ENCODE measurements at places on chromosomes 3 and 15.

GRCh38 chr3:119769394-119770149, 12.3 kb upstream of the NR1I2 start:
- peak; percentile 93 for DNase-seq

DNA sequence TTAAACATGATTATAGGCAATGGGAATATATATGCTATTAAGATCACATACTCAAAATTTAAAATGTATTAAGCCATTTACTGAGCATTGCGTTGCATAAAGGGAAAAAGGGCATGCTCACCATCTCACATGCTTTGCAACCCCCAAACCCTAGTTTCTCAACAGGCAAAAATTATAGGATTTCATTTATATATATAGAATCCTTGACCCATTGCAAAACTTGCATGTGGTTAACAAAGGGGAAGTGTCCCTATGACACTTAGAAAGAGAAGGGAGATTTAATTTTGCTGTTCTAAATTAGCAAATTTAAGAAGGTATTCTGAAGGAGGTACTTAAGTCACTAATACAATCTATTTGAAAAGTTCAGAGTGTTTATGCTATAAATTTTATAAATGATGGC, 837.8 kb downstream of the DIPK2A start:
- no peak for DNase-seq

GRCh38 chr3:21752749-21753347, 1.8 kb upstream of the ZNF385D start:
- DNase-seq, result no peak

DNA sequence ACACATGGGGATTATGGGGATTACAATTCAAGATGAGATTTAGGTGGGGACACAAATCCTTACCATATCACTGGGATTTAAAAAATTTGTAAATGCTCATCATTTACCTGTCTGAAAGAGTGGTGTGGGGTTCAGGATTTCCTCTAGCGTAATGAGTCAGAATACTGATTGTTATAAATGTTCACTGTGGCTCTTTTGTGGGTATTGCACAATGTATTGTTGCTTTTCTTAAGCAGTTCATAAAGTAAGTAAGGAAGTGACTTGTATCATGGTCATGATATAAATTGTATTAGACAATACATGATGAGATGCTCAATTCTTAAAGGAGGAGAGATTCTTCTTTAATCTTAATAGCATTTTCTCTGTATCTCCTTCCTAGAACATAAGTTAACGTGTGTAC, 262.1 kb downstream of the CNTN4 start:
- no peak for DNase-seq

- peak; percentile 56 for DNase-seq
These were observed 705 bp downstream of the DLL4 start for GRCh38 chr15:40929660-40930429.

DNA sequence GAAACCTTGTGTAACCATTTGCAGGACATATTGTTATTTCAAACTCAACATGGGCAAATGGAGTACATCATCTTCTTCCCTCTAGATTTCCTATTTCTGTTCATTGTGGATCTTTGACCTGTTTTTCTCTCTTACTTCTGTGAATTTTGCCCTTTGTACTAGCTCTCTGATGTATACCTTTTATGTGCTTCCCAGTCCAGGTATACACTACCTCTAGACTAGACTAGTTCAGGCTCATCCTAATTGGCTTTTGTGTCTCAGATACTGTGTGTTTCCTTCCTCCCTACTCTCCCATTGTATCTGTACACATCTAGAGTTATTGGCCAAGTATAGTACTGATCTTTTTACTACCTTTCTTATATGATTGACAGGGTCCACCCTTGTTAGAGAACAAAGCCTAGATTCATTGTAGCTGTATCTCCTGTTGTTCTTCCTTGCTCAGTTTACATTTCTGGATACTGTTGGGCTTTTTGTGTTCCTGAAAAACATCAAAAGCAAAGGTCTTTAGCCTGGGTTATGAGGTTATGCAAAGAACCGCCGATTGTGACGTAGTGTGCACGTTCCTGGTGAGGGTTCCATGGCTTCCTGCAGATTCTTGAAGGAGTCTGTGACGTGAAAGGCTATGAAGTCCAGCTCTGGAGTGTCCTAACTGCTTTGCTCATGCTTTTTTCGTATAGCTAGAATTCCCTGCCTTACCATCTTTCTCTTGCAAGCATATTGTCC, 167.4 kb downstream of the KLHL25 start:
- no peak for DNase-seq

DNA sequence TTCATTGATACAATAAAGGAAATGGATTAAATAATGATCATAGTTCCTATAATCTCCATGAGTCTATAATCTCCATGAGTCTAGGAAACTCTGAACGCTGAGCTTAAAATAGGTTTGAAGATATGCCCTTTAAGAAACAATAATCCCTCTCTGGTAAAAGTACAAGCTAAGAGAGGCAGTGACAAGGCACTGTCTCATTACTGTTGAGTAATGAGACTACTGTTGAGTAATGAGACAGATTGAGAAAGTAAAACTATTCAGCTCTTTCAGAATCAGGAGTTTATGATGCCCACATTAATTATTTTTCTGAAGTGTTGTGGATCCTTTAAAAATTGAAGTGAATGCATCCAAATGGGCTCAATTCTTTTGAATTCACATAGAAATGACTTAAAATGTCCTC, 235.5 kb upstream of the THRB start:
- DNase-seq, result no peak

GRCh38 chr3:132116601-132117000, 81.8 kb upstream of the CPNE4 start:
- DNase-seq, result no peak

- DNase-seq, result no peak
These were observed at the start of gene CRYGS for GRCh38 chr3:186544281-186544680. CRYGS (minus strand) TSS chr3:186544380; CDS start chr3:186544326, 54 bp downstream.

GRCh38 chr3:53045518-53046170, at the start of gene SFMBT1:
SFMBT1 (minus strand) TSS chr3:53046073; CDS start chr3:52969128, 76,945 bp downstream.
- DNase-seq, result peak; percentile 78

GRCh38 chr3:118793176-118793575, 241.5 kb downstream of the IGSF11 start:
- DNase-seq, result no peak

DNA sequence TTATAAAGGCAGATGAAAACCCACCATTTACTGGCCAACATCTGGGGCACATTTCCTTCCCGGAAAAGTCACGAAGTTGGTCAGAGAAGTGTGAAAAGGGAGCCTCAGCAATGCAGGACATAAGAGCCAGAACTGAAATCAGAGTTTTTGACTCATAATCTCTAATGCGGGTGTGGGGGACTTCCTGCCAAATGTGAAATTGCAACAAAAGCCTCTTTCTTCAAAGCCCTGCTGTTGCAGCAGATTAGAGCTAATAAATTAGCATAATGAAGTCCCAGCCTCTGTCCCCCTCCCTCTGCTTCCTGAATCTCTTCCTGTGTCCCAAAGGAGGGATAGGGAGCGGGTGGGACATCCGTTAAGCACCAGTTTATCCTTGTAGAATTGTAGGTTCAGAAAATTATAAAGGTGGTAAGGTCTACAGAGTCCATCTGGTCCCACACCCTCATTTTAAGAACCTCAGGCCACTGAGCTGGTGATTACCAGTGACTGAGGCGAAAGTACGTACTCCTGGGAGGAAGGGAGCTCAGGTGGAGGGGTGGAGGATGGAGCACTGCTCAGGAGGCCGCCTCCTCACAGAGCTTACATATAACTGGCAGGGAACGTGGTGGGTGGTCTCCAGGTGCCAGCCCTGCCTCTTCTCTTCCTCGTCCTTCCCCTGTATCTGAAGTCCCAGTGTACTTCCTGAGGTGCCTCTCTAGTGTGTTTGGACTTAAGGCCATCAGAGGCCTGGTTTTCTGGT, 35.0 kb downstream of the ST6GAL1 start:
- DNase-seq, result no peak

GRCh38 chr3:196357905-196358304, 19.7 kb upstream of the TM4SF19 start:
- no peak for DNase-seq

DNA sequence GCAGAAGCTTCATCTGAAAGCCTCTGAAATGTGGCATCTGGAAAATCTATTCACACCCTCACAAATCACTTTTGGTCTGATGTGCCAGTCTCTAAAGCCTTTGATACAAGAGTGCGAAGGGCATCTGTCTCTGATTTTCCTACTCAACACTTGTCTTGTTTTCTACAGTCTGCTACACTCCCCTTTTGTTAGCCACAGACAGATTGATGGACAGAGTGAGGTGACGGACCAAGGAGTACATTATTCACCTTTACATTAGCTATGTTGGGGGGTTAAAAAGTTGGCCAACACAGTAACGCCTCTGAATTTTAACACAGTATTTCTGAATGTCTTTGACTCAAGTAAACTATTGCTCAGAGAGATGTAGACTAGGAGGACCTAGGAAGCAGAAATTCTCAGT, 63.1 kb downstream of the TNIK start:
- no peak for DNase-seq

GRCh38 chr15:63090472-63090871, 31.2 kb upstream of the LACTB start:
- DNase-seq, result no peak

- DNase-seq, result no peak
These were observed 12.5 kb upstream of the C15orf61 start for GRCh38 chr15:67508407-67508806.

DNA sequence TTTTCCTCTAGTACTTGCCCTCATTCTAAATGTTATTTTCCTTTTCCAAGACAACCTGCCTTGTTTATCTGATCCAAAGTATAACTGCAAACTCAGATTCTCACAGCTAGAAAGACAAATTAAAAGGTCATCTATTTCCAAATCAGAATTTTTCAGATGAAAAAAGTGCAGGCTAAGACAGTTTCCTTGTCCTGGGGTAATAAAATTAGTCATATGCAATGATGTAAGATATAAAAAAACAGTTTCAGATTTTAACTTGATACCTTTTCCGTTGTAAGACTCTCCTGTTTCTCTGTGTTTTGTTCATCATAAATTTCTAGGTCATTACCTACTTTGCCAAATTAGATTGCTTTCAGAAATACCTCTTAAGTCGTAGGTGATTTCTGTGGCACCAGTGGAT, 238.4 kb upstream of the PEX5L start:
- no peak for DNase-seq

GRCh38 chr15:90035095-90035839, 34.1 kb downstream of the ZNF710 start:
- DNase-seq, result peak; percentile 44

GRCh38 chr15:68991723-68992122, 22.8 kb upstream of the NOX5 start:
- DNase-seq, result no peak

GRCh38 chr3:45762647-45763302, 33.6 kb downstream of the SLC6A20 start:
- DNase-seq, result no peak

DNA sequence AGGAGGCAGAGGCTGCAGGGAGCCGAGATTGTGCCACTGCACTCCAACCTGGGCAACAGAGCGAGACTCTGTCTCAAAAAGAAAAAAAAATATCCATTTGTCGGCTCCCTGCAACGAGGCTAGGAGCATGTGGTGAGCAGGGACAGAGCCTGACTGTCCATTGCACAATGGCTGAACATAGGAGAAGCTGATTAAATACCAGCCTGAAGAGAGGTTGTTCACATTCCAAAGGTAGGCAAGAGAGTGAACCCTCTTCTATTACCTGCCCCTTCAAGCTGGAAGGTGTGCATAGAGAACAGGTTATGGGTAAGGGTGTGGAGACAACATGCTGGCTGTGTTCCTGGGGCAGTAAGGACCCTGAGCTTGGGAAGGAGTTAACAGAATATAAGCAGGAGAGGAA, 78.7 kb downstream of the DAPK2 start:
- DNase-seq, result no peak

DNA sequence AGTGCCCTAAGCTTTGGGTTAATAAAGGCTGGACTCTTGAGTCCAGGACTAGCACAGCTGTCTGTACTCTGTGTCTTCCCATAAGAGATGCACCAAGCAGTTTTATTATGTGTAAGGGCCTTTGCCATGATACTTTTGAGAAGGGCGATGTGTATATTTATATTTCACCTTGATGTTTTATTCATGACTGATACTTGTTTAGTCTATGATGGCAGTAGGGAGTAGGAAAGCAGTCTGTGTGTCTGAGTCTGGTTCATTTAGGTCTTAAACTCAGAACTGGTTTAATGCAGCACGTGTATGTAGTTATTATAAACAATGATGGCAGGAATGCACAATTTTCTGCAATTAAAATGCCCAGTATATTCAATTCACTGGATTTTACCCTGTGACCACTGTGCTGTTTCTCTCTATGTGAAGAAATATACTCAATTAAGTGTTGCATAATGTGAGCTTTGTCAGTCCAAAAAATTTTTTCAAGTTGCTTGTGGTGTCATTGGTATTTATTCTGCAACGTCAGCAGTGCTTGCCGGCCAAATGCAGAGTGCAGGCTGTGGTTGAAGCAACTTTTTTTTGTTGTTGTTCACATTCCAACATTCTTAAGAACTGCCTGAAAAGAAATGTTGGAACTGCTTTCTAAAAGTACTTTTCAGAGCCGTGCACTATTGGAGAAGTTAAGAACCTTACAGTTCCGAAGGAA, 423.7 kb upstream of the SEMA6D start:
- peak; percentile 6 for DNase-seq

DNA sequence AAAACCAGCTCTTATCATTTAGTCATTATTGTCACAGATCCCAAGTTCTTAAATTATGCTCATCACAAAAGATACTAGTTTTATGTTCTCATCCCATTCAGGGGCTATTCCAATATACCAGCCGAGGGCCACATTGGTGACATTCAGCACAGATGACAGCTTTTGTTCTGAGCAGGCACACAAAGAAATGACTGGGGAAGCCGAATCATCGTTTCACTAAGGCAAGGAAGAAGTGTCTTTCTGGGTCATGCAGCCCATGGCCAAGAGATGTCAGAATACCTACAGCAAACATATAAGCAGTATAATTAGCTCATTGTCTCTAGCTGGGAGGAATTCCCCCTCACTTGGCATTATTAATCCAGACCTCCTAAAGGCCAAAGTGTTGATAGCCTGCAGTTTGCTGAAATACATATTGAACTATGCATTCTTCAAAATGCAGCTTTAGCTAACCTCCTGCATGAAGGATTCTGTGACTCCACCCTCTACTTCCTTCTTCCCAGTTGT, 100.2 kb downstream of the CNTN4 start:
- no peak for DNase-seq

GRCh38 chr3:18883571-18883970, 264.7 kb upstream of the KCNH8 start:
- DNase-seq, result no peak

GRCh38 chr3:47985381-47985780, 30.8 kb downstream of the MAP4 start:
- DNase-seq, result no peak

DNA sequence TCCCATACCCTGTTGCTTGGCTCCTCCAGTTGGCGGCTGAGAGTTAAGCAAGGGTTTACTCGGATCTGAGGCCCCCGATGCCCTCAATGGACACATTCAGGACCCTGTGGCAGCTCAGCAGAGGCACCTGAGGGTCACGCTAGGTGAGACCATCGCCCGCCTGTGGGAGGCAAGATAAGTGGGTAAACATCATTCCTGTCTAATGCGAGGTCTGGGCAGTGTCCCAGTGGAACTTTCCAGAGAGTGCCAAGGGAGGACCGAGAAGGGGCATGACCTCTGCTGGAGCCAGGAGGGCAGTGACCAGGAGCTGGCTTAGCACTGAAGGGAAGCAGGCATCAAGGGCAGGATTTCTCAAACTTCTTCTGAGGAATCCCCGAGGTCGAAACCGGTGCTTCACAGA, 65.4 kb upstream of the SEC61A1 start:
- DNase-seq, result no peak

All from Daoy (cell line).